ENCODE measurements at places on chromosomes 13 and 19.

- no peak for DNase-seq
Observed at GRCh38 chr19:17026706-17027534, at the start of gene CPAMD8. CPAMD8 (minus strand) TSS chr19:17026810; CDS start chr19:17026642, 168 bp downstream.

GRCh38 chr19:20840371-20840770 lies 64.3 kb downstream of the ZNF66 start:
- no peak for DNase-seq

DNA sequence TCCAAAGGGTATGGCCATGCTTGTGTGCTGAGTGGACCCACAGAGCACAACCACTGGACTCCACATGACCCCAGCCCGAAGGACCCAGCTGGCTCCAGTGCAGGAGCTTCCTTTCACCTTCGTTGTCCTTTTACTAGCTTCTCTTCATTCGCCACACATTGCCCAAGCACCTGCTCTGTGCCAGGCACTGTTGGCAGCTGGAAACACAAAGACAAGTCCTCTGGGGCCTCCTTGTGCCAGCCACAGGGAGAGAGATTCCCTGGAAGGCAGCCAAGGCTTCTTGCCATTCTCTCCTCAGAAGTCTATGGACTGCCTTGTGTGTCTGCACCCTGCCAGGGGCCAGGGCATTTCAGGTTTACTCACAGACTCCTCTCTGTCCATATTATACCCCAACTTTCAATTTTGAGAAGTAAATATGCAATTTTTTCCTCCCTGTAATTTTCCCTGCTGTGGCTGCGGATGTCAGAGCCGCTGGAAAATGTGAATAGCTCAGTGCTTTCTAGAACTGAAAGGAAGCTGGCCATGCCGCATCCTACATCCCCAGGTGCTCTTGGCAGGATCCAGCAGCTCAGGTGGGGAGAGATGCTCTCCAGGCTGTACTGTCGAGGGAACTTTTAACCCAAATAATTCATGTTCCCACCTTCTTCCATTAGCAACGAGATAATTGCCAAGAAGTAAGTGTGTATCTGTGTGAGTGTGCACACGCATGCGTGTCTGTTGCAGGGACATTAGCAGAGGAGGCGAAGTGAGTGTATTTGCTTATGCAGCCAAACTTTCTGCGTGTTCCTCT lies 57.2 kb downstream of the CHST8 start:
- no peak for DNase-seq

- DNase-seq = no peak
Observed at GRCh38 chr19:13951799-13952153, 533 bp upstream of the DCAF15 start.

DNA sequence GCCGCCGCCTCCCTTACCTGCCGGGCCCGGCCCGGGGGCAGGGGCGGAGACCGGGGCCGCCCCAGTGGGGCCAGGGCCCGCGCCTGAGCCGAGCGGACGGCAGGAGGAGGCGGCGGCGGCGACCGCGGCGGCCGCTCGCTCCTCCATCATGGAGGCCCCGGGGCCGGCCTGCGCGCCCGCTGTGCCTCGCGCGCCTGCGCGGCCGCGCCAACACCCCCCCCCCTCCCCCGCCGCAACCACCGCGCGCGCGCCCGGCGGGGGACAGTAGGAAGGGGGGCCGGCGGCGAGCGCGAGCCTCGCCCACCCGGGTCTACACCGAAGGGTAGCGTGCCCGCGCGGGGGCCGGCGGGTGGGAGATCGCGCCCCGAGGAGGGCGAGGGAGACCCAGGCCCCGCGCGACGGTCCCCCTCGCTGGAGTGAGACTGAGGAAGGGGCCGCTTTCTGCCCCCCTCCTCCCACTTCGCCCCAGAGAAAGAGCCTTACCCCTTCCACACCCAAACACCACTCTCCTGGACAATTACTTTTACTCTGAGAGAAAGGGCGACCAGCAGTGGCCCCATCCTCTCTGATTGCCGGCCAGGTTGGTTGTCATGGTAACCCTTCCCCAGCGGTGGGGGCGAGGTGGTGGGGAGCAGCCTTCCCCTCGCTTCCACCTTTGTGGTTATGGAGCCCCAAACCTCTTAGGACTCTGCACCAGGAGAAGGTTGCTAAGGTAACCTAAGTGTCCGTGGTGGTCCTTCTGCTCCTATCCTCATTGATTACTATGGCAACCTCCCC lies at the start of gene STRN4:
STRN4 (minus strand) TSS at position 170 of the 777 bp plus-strand sequence; CDS start at position 150, 20 bp downstream.
- peak; percentile 65 for DNase-seq

DNA sequence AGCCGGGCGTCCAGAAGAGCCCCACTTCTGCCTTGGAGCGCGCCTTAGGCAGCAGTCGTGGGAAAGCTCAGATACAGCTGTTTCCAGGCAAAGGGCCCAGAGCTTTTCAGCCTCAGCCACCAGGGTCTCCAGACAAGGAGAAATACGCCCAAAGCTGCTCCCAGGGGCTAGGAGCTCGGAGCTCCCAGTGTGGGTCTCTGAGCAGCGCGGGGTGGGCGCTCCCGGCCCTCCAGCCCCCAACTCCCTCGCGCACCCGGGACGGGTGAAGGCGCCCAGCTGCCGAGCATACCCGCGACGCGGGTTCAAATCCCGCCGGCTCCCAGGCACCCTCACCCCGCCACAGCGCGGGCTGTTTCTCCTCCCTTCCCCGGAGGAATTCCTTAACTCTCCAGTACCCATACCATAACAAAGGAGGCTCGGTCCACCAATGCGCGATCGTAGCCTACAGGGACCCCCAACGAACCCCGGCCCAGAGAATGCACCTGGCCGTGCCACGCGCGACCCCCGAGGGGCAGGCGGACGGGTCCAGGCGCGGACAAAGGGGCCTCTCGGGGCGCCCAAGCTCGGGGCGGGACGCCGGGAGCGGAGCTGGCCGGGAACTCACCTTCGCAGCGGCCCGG lies 507 bp downstream of the COL4A1 start:
- DNase-seq = no peak

GRCh38 chr13:99626461-99627082 lies 125.3 kb downstream of the TM9SF2 start:
- DNase-seq = no peak

GRCh38 chr19:44904426-44904994 lies 1.1 kb upstream of the APOE start:
- peak; percentile 31 for DNase-seq

GRCh38 chr13:112687836-112688559 lies 1.8 kb upstream of the ATP11A start:
- no peak for DNase-seq

DNA sequence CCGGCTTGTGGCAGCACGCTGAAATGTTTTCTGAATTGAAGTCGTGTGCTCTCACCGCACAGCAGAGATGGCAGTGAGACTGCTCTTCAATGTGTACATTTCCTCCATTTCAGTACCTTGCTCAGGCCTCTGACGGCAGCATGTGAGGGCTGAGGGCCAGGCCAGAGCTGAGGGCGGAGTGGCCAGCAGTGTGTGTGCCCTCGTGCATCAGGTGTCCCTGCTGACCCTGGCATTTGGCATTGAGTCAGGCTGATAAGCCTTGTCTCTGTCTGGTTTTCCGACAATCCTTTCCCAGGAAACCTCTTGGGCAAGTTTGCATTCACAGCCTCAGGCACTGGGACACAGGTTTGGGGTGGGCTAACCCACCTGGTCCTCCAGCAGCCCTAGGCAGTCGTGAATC lies 62.3 kb downstream of the EFNB2 start:
- DNase-seq = no peak

DNA sequence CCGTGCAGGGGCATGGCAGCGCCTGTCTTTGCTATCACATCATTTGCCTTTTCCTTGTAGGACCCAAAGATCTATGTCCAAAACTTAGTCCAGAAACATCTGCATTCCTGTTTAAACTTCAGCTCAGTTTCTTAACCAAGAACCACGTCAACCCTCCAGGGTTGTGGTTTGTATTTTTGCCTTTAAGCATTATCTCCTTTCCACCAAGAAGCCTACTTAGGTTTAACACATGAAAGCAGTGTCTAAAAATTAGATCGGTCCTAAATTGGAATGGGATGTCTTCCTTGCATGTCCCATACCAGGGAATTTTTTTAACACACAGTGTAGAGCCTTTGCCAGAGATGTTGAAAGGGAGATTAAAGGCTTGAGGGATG lies 38.8 kb downstream of the DHRS12 start:
- no peak for DNase-seq

DNA sequence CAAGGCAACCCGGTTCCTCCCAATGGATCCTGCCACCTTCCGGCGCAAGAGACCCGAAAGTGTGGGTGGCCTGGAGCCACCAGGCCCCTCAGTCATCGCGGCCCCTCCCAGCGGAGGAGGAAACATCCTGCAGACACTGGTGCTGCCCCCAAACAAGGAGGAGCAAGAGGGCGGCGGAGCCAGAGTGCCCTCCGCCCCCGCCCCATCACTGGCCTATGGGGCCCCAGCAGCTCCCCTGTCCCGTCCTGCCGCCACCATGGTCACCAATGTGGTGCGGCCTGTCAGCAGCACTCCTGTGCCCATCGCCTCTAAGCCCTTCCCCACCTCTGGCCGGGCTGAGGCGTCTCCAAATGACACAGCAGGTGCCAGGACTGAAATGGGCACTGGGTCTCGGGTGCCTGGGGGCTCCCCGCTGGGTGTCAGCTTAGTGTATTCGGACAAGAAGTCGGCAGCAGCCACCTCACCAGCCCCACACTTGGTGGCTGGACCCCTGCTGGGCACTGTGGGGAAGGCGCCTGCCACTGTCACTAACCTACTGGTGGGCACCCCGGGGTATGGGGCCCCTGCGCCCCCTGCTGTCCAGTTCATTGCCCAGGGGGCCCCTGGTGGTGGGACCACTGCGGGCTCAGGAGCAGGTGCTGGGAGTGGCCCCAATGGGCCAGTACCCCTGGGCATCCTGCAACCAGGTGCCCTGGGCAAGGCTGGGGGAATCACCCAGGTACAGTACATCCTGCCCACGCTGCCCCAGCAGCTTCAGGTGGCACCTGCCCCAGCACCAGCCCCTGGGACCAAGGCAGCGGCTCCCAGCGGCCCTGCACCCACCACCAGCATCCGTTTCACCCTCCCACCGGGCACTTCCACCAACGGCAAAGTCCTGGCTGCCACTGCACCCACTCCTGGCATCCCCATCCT lies 11.2 kb upstream of the PRR19 start:
- peak; percentile 69 for DNase-seq

GRCh38 chr19:5900976-5901375 lies 2.6 kb downstream of the NDUFA11 start:
- DNase-seq = no peak

DNA sequence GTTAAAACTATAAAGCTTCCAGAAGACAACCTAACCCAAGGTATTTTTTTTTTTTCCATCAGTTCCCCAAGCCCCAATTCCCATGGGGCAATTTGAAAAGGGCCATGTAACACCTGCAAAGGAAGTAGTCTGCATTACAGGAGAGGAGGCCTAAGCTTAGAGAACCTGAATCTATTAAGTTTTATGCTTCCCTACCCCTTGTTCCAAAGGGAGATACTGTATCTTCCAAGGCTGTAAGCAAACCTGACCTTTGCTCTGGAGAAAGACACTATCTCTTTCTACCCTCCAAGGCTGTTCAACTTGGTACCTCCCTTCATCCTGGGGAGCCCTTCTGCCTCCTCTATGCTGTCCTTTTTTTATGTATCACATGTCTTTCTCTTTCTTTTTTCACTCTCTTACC lies 15.0 kb downstream of the KATNAL1 start:
- no peak for DNase-seq

GRCh38 chr19:18895038-18895823 lies 727 bp downstream of the CERS1 start:
- no peak for DNase-seq

GRCh38 chr19:20422216-20423205 lies 143.1 kb downstream of the ZNF737 start:
- DNase-seq = no peak

DNA sequence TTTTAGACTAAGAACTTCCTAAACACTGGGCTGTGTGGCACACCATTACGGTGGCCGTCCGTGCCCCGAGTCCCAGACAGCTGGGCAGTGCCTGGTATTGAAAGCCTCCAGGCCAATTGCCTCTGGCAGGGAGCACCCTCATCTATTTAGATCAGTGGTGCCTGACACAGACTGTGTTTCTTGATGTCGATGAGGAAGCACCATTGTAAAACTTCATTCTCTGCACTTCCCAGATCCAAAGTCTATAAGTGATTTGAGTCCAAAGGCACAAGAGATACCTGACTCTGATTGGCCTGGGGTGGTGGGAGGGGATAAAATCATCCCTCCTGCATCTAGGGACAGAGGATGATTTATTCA lies 8.5 kb upstream of the STK24 start:
- no peak for DNase-seq

GRCh38 chr13:87128036-87128435 lies 543.1 kb upstream of the SLITRK5 start:
- DNase-seq = no peak

DNA sequence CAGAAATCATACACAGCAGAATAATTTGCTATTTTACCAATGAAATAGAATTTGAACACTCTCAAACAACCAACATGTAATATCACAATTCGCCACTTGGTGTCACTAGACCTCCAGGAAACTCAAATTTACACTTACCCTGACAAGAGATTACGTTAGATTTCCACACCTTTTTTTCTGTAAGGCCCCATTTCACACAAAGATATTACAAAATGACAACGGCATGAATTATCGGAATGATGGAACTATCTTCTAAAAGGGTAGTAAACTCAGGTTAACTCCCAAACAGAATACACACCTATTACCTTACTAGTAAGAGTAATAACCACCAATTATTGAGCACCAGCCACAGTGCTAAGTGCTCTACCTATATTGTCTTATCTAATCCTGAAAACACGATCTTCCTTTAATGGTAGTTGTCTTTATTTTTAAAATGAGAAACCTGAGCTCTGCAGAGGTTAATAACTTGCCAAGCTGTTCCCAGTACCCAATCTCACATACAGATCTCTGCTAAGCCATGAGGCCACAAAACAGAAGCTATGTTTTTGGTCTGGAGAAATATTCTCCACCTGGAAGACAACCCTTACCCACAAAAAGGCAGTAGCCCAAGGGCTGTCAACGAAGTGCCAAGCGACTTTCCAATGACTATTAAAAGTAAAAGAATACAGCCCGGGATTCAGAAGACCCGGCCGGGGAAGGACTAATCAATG lies 152.4 kb downstream of the DCLK1 start:
- DNase-seq = peak; percentile 30

DNA sequence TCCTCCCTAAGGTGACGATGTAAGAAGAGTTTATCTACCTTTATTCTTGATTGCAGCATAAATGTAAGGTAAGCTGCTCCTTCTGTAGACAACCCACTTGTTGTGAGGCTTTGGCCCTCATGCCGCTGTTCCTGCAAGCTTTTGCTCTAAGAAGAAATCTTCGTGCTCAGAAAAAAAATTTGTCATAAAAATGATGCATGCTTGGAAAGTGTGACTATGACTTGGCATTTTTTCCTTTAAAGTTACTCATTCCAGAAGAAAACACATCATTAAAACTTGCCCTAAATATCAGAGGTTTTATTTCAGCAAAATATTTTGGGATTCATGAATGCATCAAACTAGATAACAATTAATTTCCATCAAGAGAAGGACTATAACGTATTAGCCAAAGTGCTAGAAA lies 39.8 kb downstream of the KCTD12 start:
- no peak for DNase-seq

- DNase-seq = no peak
Observed at GRCh38 chr13:36046672-36047071, 84.5 kb downstream of the DCLK1 start.

- peak; percentile 41 for DNase-seq
Observed at GRCh38 chr13:30898678-30899241, 7.3 kb upstream of the MEDAG start.

- no peak for DNase-seq
Observed at GRCh38 chr19:55032170-55032800, 5.8 kb downstream of the GP6 start.
